ENCODE measurements at places on chromosomes 2 and 18.
A peak's percentile ranks its signal among the peaks of the same experiment; 100 is the strongest.

- no peak for DNase-seq
These were observed at the start of gene NLRC4 for GRCh38 chr2:32264422-32265105. Gene NLRC4 (minus strand): TSS chr2:32264886. CDS start chr2:32256775, 8,111 bp downstream.

DNA sequence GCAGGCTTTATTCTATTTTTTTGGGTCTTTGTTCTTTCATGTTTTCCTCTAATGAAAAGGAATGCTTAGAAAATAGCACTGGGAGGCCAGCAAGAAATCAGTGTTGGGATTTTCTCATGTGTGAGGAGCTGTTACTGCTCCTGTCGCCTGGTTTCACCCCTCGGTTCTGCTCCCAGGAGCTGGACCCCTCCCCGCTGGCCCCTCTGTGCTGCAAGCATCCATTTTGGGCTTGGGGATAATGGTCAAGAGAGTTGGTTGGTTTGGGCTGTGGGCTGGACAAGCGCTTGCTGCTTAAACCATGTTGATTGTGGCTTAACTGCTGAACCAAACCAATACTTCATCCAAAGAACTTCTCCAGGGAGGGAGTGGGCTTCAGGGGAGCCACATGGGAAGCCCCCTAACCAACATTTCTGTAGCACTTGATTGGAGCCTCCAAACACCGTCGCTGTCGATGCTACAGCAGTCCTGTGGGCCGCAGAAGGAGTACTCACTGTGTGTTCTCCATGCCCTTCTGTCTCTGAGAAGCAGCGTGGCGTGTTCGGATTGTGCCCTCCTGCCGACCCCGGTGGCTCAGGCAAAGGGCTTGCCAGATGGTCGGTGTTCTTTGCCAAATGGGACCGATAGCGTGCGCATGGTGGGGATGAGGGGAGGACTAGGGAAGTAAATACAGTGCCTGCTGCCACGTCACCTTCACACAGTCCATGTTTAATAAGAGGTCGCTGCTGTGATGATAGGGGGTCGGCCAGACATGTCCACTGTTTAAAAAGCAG, 40.0 kb downstream of the AGAP1 start:
- no peak for DNase-seq

GRCh38 chr2:96987301-96987909, 1.0 kb upstream of the FAM178B start:
- no peak for DNase-seq

GRCh38 chr18:44683556-44683955, 2.9 kb downstream of the SETBP1 start:
- no peak for DNase-seq

GRCh38 chr2:76247006-76247405, 536.3 kb upstream of the GCFC2 start:
- no peak for DNase-seq

GRCh38 chr2:164808776-164809175, 32.8 kb downstream of the COBLL1 start:
- no peak for DNase-seq

- DNase-seq: no peak
These were observed 4.2 kb downstream of the IAH1 start for GRCh38 chr2:9478526-9478925.

GRCh38 chr18:47929681-47930198, 719 bp downstream of the SMAD2 start:
- DNase-seq: peak; percentile 34

- no peak for DNase-seq
These were observed 72.9 kb downstream of the PKP4 start for GRCh38 chr2:158529379-158530259.

GRCh38 chr2:80365762-80366161, 61.2 kb upstream of the LRRTM1 start:
- DNase-seq: no peak

DNA sequence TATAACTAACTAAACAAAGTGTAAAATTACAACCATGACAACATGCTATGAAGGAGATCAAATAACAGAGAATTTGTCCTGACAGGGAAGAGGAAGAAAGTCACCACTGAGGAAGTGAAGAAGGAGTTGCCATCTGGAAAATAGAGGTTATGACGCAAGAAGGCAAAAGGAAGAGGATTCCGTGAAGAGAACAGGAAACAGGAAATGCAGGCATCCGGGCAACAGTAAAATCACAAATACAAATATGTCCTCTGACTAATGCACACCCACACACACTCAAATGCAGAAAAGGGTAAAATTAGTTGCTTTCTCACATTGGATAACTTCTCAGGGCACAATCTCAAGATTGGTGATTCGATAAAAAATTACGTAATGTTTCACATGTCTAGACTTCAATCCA, 278.4 kb downstream of the TMX3 start:
- no peak for DNase-seq

DNA sequence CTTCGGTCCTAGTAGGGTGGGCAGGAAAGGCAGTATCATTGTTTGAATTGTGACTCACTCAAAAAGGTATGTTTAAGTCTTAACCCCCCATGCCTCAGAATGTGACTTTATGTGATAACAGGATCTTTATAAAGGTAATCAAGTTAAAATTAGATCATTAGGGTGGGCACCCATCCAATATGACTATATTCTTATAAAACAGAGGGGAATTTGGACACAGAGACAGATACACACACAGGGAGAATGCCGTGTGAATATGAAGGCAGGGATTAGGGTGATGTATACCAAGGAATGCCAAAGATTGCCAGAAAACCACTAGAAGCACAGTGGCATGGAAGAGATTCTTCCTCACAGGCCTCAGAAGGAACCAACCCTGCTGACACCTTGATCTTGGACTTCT, 281.8 kb downstream of the CLIP4 start:
- DNase-seq: no peak

- DNase-seq: no peak
These were observed 27.6 kb downstream of the CIB4 start for GRCh38 chr2:26613241-26614215.
